Fibroblast of skin of scalp (primary cell): ENCODE measurements at places on chromosomes 7 and 10.

DNA sequence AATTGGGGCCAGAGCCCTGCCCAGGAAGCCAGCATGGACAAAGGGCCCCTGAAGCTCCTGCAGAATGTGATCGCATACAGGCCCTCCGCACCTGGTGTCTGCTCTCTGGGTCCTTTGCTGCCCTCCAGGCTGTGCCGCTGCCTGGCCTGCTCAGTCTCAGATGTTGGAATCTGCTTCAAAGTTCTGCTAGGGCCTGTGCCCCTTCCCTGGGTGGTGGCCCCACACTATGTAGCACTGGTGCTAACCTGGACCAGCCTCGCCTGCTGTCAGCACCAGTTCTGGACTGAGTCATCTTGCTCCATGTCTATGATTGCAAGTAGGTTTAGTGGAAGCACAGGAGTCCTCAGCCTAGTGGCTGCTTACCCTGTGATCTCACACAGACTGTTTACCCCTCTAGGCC lies 6.3 kb downstream of the MAT1A start:
- DNase-seq: no peak

GRCh38 chr10:22479419-22479818 lies 134.1 kb downstream of the SPAG6 start:
- DNase-seq: peak; percentile 39

- no peak for DNase-seq
These were observed 206.4 kb downstream of the REEP3 start for GRCh38 chr10:63727636-63728035.

GRCh38 chr10:101824736-101825135 lies 6.5 kb upstream of the OGA start:
- DNase-seq: no peak

- DNase-seq: peak; percentile 49
These were observed 991.5 kb downstream of the NRG3 start for GRCh38 chr10:82866424-82867020.

- no peak for DNase-seq
These were observed 57.0 kb downstream of the AP3M1 start for GRCh38 chr10:74093530-74094164.

GRCh38 chr10:43375401-43376020 lies 4.1 kb downstream of the FXYD4 start:
- no peak for DNase-seq

DNA sequence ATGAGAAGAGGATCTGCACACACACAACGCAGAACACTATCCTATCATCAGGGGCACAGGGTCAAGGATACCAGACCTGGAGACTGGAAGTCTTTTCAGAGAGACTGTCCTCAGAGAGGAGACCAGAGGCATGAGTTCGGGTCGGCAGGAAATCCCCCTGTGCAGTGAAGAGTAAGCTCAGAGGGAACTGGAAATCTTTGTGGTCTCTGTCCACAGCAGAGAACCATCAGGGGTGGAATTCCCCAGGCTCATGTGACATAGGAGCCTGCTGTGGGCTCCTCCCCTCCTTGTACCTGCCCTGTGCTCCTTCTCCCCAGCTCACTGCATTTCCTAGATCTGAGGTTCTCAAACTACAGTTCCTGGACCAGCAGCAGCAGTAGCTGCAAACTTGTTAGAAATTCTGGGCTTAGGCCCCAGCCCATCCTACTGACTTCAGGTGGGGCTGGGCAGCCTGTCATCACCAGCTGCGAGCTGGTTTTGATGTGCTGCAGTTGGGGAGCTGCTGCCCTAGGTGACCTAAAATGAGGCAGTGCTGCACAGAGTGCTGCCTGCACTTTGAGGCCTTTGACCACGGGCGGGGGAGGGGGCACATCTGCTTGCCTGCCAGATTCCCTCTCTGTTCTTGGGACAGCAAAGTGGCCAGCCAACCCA lies 2.4 kb downstream of the ZMIZ2 start:
- no peak for DNase-seq

DNA sequence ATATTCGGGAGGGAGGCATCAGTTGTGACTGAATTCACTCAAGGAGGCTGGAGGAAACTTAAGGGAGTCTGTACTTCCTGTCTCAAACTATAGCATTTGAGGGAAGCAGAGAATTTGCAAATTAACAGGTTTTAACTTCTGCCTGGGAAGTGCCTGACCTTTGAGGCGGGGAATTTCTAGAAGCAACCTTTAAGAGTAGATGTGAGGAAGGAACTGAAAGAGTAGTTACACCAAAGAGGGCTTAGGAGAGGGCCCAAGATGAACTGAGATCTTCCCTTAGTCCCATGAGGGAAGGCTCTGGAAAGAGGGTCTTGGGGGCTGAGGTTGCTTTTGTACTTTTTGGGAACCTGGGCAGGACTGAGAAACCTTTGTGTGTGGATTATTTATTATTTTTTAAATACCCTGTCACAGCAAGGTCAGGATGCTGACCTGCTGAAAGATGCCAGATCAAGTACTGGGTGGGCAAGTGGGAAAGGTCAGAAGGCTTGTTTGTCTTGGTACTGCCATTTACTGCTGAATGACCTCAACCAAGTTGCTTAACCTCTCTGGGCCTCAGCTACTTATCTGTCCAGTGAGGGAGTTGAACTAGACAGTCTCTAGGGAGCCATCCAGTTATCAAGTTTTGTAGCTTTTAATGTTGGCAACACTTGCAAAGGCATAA lies 2.4 kb downstream of the GPR158 start:
- DNase-seq: no peak

DNA sequence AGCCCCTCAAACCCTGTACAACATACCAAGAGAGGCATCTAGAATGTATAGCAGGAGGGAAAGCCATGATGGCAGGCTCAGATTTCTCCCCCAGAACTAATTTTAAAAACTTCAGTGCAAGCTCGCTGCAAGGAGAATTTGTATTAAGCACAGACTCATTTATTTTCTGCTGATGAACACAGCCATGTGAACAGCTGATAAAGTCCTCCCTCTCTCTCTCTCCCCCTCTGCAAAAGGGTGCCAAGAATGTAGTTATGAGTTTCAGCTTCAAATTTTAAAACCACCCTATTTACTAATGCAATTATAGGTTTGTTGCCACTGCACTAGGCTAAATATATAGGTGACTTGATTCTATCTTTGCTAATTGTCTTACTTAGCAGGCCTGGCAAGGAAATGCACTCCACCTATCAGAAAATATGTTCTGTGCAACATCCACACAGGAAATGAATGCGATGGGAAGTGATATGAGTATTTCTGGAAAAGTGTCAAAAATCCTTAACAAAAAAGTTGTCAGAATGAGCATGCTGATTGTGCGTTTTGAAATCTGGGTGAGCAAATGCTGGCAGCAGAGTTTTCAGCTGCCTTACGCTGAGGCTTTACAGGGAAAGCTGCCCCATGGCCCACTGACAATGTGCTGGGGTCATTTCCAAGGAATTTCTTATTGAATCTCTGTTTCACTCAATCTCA lies 43.4 kb upstream of the GHITM start:
- peak; percentile 12 for DNase-seq

- DNase-seq: no peak
These were observed 37.8 kb upstream of the COBL start for GRCh38 chr7:51354434-51354833.

- DNase-seq: no peak
These were observed 233.0 kb upstream of the MKLN1 start for GRCh38 chr7:131094685-131095084.

- DNase-seq: peak; percentile 47
These were observed 215.9 kb downstream of the PARD3 start for GRCh38 chr10:34599026-34599795.

DNA sequence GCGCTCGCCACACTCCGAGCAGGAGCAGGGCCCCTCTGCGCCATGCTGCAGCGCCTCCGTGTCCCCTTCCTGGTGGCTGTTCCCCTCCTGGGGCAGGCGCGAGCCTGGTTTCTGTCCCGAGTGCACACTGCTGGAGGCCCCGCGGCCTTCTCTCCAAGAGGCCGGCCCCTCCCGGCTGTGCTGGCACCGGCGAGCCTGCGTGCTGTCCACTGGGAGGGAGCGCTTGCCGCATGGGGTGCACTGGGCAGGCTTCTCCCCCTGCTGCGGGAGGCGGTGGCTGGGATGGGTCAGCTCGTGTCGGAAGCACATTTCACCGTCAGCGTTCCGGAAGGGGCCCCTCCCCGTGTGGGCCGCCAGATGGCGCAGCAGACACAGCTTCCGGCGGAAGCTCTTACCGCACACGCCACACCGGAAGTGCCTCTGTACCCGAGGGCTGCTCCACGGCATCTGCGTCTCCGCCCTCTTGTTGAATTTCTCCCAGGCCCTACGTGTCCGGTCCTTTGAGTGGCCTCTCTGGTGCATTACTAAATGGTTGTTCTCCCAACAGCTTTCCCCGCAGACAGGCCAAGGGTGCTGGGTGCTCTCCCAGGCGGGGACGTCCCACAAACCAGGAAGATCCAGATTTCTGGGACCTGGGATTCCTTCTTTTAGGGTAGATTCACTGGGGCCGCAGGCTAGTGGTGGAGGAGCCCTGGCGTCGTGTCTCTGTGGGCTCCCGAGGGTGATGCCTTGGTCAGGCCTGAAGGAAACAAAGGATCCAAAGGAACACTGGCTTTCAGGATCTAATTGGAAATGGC lies 18.7 kb downstream of the ZNF786 start:
- DNase-seq: peak; percentile 22

- DNase-seq: no peak
These were observed 228.1 kb upstream of the PFKP start for GRCh38 chr10:2839081-2839725.

DNA sequence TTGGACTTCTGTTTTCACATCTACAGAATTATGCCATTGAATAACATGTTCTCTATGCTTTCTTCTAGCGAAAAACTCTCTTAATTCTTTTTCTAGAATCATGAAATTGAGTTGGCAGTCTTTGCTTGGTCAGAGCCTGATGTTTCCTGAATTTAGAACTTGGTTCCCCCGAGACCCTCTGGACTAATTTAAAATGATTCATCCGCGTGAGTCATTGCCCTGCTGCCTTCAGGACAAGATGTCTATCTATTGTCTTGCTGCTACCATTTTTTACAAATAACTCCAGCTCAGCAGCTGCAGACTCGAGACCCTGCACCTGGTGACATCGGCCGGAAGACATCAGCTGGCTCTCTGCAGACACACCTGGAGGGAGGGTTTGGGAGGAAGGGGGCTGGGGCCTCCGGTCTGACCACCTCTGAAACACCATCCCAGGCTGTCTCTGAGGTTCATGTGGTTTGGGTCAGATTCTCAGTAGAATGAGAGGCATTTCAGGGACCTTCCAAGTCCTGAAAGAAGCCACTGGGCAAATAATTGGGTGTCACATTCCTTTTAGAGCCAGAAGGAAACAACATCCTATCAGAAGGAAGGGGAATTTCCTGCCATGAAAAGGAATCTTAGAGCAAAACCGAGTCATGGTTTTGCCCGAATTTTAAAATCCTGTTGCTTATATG lies 20.9 kb upstream of the KLF6 start:
- DNase-seq: peak; percentile 95

GRCh38 chr7:19248115-19248514 lies 102.9 kb upstream of the FERD3L start:
- DNase-seq: peak; percentile 5

- DNase-seq: no peak
These were observed 517.4 kb downstream of the CCSER2 start for GRCh38 chr10:84845628-84846261.

GRCh38 chr7:84389242-84389641 lies 194.7 kb upstream of the SEMA3A start:
- DNase-seq: no peak

GRCh38 chr7:67525588-67525987 lies 529.0 kb downstream of the TYW1 start:
- no peak for DNase-seq

DNA sequence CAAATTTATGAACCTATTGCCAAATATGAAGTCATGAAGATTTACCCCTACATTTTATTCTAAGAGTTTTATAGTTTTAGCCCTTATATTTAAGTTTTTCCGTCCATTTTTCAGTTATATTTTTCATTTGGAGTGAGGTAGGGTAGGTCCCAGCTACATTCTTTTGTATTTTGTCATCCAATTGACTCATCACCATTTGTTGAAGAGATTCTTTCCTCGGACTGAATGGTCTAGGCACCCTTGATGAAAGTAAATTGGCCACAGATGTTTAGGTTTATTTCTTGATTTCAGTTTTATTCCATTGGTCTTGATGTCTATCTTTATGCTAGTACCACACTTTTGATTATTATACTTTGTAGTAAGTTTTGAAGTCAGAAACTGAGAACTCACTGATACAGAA lies 22.7 kb downstream of the CYP2C19 start:
- no peak for DNase-seq

DNA sequence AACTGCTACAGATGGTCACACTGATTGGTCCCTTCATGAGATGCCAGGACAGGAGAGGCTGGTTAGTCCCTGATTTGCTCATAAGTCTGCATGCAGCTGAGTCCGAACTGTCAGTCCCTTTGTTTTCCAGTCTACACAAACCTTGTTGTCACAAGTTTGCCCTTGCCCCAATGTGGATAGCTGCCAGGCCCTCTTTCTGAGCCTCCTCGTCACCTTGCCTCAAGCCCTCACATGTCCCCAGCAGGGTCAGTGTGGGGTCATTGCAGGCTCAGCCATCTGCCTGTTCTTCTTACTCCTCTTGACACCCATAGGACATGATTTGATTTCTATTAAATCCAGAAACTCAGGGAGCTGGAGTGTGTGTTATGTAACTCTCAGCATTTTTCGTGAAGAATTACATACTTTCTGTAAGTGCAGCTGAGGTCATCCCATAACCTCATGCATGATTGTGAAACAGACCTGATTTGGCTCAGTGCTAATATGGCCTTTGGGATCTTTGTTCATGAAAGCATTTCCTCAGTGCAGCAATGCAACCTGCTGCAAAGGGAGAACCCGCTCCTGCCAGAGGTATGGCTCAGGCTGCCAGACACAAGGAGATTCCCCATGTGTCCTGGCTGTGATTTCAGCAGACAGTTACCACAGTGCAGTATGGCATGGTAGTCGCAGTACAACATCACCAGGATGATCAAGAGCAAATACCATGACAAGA lies 70.0 kb upstream of the ZMIZ2 start:
- peak; percentile 63 for DNase-seq

DNA sequence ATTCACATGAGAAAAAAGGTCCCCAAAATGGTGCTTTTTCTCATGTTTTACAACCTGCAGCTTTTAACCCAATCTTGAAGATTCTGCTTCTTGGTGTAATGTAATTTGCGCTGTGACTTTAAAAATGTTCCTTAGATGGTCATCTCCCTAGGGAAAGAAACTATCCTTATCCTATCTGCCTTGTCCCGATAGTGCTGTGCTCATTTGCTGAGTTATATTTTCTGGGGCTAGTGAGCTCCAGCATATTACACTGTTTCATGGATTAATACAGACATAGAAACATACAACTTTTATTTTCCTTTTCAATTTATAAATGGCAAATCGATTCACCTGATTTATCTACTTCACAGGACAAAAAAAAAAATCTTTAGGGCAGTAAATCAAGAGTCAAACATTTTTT lies 2.8 kb downstream of the WAPL start:
- DNase-seq: no peak

DNA sequence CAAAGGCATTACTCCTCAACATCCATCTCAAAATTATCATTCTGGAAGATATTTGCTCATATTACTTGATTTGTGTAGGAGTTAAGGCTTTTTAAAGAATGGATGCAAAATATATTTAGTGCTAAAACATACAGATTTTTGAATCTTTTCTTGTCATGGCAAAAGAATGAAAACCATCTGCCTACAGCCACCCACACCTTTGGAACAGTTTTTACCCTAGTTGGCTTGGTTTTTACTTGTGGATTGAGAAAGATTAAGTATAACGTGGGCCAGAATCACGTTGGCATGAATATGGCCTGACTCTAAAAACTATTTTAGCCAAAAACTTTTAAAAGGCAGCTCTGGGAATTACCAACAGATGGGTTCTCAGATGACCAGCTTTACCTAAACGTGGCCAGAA lies 128.2 kb downstream of the SPAG6 start:
- no peak for DNase-seq
